ENCODE measurements at places on chromosomes 6 and 20. TPM values are rescaled to one million over a fixed set of nuclear protein-coding genes. Genes with fewer than 3 reads are reported as not detected.

- DNase-seq: no peak
These were observed 7.5 kb downstream of the HSPA12B start for GRCh38 chr20:3739926-3740451.

DNA sequence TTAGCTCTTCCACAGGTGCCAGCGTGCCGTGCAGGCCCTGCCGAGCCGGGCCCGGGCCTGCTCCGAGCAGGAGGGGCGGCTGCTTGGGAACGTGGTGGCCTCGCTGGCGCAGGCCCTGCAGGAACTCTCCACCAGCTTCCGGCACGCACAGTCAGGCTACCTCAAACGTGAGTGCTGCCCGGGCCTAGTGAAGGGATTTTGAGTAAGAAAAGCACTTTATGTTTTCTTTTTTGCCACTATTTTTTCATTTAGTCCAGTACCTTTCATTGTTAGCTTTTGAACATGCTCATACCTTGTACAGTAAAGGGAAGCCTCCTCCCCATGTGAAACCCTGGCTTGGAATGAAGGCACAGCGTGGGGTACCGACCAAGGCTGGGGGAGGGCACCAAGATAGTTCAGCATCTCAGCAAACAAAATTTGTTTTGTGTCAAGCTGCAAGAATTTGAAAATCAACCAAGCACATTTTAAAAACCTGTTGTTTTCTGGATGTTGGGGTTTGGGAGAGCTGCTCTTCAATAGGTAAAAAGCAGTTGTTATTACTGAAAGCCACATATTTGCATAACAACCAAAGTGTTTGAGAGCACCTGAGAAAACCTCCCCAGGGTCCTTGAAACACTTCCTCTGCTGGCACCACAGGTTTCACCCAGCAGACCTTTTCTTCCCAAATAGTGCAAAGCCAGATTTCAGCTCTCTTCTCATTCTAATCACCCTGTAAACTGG, 18.4 kb downstream of the STX16 start:
- DNase-seq: no peak

- no peak for DNase-seq
These were observed 368.6 kb downstream of the BTBD9 start for GRCh38 chr6:38271081-38271480.

- DNase-seq: peak; percentile 31
These were observed 942 bp downstream of the ACAT2 start for GRCh38 chr6:159762681-159763293.

GRCh38 chr6:24249926-24250325, 107.9 kb downstream of the DCDC2 start:
- no peak for DNase-seq

The SEL1L2 gene
- not detected for total RNA-seq

The GNRH2 gene
- total RNA-seq: 0.54 TPM

DNA sequence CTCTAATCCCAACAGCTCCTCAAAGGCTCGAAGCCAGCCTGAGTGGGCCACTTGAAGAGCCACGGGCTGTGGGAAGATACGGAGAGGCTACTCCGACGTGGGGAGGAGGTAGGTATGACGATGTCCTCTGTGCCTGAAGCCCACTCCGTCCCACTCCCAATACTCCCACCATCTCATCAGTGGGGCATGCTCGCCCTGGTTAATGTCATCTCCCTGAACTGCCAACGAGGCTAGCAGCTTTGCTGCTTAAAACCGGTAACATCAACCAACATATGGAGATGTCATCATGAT, 11.1 kb downstream of the NRN1 start:
- no peak for DNase-seq

GRCh38 chr6:149628875-149629510, 19.5 kb downstream of the KATNA1 start:
- no peak for DNase-seq

The TOMM6 gene
- total RNA-seq: 74.3 TPM

- DNase-seq: no peak
These were observed 880.4 kb downstream of the HACE1 start for GRCh38 chr6:103979308-103979707.

The SLC17A1 gene
- not detected for total RNA-seq

- DNase-seq: no peak
These were observed 403.9 kb upstream of the JARID2 start for GRCh38 chr6:14841901-14842421.

DNA sequence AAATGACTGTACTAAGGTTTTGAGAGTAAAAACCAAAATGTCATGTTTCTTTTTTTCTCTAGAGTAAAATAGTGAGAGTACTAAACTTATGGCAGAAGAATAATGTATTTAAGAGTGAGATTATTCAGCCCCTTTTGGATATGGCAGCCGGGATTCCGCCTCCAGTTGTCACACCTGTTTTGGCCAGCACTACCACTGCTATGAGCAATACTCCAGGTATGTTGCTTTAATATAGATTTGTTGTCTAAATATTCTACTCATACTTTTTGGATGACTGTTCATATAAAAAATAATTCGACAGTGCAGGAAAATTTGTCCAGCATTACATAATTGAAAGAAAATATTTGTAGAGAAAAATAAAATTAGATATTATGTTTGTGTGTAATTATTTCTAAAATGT, 59.5 kb downstream of the SCAF8 start:
- no peak for DNase-seq

The OR2H2 gene
- total RNA-seq: under 0.01 TPM

DNA sequence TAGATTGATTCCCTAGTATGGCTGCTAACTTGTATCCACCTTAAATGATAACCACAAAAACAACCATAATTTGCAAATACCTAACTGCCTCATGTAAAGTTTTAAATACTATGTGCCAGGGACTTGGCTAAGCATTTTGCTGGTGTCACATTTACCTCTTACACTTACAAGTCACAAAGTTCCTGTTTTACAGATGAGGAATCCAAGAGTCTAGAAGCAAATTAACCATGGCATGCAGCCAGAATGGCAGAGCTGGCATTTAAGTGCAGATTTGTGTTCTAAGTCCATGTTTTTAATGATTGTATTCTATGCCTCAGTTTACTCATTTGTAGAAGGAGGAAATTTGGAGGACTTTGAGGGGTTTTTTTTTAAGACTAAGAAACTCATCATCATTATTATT, 696.7 kb downstream of the PTPRT start:
- DNase-seq: no peak

- no peak for DNase-seq
These were observed 13.1 kb downstream of the STMN3 start for GRCh38 chr20:63640086-63640485.

DNA sequence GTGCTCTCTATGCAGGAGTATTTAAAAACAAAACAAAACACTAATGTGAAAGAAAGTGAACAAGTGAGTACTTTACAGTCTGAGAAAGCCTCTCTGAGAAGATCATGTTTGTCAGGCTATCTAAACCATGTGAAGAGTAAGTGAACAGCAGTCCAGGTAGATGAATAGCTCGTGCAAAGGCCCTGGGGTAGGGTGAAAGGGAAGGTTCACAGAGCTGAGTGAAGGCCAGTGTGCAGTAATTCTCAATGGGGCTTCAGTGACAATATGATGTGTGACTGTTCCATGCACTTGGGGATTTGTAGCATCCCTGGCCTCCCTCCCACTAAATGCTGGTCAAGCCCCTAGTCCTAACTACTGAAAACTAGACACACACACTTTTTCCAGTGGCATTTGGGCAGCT, 488.9 kb upstream of the JARID2 start:
- no peak for DNase-seq

DNA sequence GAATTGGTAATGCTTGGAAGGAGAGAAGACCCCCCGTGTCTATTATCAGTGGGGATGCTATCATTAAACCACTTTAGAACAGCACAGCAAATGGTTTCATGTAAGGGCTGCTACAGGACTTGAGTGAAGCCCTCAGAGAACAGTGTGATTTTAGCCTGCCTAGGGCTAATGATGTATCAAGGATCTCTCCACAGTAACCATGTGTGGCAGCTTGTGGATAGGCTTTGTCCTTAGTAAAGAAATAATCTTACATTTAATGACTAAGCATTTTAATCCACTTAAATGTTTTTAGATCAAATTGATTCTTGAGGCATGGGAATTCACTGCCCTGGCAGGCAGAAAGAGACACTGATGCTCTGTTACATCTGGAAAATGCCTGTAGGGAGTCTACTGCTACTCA, 495.1 kb downstream of the NKAIN2 start:
- no peak for DNase-seq

The CLVS2 gene
- total RNA-seq: under 0.01 TPM

- DNase-seq: no peak
These were observed 39.8 kb downstream of the SLC22A2 start for GRCh38 chr6:160218810-160219209.

DNA sequence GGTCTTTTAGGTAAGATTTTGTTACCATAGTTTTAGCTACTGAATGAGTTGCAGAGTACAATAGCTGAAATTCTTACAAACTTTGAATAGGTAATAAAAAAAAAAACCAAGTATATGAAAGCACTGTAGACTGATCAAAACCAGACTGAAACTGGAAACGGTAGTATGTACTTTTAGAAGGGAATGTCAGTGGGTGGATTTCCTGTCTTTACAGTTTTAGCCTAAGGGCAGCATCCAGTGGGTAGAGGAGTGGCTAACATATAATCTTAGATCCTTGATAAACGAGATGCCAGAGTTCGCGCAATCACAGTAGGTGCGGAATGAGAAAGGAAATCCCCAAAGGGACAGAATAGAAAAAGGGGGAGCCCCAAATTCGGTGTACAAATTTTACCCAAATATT, 385.9 kb upstream of the RUNX2 start:
- DNase-seq: no peak

- no peak for DNase-seq
These were observed 339.4 kb downstream of the CDKAL1 start for GRCh38 chr6:20873425-20874190.

The CST4 gene
- total RNA-seq: not detected

DNA sequence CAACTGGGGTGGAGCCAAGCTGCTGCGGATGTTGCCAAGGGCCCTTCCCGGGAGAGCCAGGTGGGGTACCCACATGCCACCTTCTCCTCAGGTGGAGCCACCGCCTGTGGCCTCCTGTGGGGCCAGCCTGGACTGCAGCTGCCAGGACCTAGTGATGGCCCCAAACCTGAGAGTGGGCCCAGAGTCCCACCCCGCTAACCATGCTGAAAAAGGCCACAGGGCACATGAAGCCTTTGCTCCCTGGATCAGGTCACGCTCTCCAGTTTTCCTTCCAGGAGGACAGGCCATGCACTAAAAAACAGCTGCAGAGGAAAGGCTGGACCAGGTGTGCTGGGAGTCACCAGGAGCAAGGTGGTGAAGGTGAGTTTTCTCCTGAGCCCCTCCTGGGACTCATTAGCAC, 73.9 kb upstream of the SLC22A16 start:
- DNase-seq: no peak

DNA sequence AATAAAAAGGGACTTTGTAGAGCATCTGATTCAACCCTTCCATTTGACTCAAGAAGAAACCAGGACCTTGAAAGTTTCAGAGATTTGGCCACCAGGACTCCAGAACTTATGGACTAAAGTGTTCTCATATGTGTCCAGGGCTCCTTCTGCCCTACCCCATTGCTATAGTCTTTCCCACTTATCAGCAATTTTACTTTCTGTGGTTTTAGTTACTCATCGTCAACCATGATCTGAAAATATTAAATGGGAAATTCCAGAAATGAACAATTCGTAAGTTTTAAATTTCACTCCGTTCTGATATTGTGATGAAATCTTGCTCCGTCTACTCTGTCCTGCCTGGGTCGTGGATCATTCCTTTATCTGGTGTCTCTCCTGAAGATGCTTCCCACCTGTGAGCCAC, 259.8 kb downstream of the PHACTR1 start:
- no peak for DNase-seq

- no peak for DNase-seq
These were observed 235.6 kb downstream of the OGFRL1 start for GRCh38 chr6:71524201-71524600.

GRCh38 chr6:136031982-136032381, 180.5 kb downstream of the PDE7B start:
- DNase-seq: no peak

The KIAA1755 gene
- total RNA-seq: not detected

DNA sequence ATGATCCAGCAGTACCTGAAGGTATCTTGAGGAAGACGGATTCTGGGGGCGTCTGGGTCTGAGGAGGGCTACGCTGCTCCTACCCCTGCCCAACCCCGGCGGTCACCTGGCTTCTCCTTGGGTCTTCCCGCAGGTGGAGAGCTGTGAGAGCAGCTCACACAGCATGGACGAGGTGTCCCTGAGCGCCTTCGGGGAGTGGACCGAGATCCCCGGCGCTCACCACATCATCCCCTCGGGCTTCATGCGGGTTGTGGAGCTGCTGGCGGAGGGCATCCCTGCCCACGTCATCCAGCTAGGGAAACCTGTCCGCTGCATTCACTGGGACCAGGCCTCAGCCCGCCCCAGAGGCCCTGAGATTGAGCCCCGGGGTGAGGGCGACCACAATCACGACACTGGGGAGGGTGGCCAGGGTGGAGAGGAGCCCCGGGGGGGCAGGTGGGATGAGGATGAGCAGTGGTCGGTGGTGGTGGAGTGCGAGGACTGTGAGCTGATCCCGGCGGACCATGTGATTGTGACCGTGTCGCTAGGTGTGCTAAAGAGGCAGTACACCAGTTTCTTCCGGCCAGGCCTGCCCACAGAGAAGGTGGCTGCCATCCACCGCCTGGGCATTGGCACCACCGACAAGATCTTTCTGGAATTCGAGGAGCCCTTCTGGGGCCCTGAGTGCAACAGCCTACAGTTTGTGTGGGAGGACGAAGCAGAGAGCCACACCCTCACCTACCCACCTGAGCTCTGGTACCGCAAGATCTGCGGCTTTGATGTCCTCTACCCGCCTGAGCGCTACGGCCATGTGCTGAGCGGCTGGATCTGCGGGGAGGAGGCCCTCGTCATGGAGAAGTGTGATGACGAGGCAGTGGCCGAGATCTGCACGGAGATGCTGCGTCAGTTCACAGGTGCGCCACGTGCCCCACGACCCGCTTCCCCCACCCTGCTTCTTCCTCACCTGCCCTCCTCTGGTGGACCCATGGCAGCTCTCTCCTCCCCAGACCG, 166.9 kb upstream of the RNF24 start:
- DNase-seq: no peak

The SIRPD gene
- total RNA-seq: 0.27 TPM

The PCIF1 gene
- 45.0 TPM for total RNA-seq

The RSPO4 gene
- not detected for total RNA-seq

DNA sequence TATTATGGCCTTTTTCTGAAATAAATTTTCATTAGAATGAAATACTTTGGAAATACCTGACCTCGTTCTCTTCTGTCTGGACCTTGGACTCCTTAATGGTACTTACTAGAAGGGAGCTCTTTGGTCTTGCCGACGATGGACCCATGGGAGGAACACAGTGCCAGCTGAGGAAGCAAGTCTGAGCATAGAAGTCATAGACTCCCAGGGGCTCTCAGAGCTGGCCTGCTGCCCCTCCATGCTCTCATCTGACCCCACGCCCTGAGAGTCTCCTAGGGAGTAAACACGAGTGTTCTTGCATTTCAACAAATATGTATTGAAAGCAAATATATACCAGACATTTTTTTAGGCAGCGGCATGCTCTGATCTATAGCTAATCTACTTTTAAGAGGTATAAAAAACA, 87.8 kb downstream of the PLEKHG1 start:
- no peak for DNase-seq

The ENPP1 gene
- total RNA-seq: under 0.01 TPM
